ENCODE measurements at places on chromosomes 5 and 9.

DNA sequence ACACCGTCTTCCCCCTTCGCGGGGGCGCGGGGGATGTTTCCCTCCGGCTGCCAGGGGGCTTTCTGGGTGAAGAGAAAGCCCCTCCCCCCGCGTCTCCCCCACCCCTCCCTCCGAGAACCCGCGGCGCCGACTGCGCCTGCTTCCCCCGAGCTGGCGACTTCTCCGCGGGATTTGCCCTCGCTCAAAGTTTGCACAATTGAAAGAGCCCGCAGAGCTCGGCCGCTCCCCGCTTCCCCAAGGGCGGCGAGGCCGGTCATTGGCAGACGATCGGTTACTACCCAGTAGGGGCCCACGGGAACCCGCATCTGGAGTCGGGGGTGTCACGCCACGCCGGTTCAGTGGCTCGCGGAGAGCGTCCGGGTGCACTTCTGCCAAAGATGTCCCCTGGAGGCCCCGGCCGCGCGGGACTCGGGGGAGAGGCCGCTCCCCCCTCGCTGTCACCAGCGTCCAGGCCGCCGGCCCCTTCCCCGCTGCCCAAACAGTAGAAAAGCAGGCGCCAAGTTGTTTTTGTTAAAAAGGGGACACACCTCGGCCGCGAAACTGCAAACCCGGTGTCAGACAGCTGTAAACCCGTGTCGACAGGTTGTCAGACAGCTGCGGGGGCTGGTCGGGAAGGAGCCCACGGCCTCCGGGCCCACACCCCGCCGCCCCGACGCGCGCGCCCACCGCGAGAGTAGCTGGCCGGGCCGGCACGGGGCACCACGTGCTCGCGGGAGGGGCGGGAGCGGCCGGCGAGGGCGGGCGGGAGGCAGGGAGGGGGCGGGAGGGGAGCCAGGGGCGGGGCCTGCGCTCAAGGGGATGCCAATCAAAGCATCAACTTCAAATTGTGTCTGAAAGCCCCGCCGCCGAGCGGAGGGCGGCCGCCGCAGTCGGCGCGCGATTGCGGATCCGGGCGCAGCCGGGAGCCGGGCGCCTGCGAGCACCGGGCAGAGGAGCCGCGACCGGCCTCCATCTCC is at the start of gene IRX1:
TSS of gene IRX1 (plus strand) at position 827 of the 956 bp plus-strand sequence. CDS start 274 bp downstream, outside the sequence.
- no peak for DNase-seq

- no peak for DNase-seq
These were observed 301.3 kb downstream of the CSNK1G3 start for GRCh38 chr5:123813264-123813663.

- DNase-seq = no peak
These were observed 136.4 kb downstream of the C9orf50 start for GRCh38 chr9:129484352-129485000.

- no peak for DNase-seq
These were observed 6.5 kb upstream of the RICTOR start for GRCh38 chr5:39080597-39081204.

DNA sequence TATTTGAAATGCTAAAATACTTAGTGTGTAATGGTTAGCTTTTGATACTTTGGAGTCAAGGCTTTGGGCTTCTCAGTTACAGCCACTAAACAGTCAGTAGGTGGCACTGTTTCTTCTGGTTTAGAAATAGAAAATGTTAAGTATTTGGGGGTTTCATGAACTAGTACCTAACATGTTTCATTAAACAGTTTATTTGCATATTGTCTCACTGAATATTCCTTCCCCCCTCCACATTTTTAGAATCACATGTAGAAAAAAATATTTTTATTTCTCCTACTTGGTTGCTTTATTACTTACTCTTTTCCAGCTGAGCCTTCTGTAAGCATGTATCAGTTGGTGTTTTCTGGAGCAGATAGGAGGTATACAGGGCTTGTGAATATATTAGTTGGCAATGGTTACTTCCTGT is 48.0 kb downstream of the IPO11 start:
- no peak for DNase-seq

- no peak for DNase-seq
These were observed 39.2 kb downstream of the NUP188 start for GRCh38 chr9:128986671-128987070.

DNA sequence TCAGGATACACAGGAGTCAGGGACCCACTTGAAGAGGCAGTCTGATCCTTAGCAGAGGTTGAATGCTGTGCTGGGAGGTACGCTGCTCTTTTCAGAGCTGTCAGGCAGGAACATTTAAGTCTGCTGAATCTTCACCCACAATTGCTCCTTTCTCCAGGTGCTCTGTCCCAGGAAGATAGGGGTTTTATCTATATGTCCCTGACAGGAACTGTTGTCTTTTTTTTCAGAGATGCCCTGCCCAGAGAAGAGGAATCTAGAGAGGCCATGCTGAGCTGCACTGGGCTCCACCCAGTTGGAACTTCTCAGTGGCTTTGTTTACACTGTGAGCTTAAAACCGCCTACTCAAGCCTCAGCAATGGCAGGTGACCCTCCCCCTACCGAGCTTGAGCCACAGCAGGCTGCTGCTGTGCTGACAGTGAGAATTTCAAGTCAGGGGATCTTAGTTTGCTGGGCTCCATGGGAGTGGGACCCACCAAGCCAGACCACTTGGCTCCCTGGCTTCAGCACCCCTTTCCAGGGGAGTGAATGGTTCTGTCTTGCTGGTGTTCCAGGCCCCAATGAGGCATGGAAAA is 169.0 kb downstream of the FBXL17 start:
- DNase-seq = no peak

GRCh38 chr9:120396931-120397330 is 183.0 kb downstream of the CDK5RAP2 start:
- DNase-seq = no peak

DNA sequence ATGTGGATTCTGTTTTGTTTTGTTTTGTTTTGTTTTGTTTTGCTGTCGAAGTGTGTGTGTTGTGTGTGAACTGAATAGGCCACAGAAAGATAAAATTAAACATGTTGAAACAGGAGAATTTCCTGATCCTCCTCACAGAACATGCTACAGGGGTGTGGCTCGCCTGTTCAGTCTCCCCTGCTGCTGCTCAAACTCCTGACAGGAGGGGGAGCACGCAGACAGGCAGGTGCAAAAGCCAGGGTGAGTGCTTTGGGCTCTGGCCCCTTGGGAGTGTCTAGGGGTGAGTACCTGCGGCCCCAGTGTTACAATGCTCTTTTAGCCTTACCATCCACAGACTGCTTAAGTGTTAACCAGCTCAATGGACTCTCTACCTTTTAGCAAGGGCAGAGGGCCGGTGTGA is 473.5 kb downstream of the MAT2B start:
- DNase-seq = no peak

DNA sequence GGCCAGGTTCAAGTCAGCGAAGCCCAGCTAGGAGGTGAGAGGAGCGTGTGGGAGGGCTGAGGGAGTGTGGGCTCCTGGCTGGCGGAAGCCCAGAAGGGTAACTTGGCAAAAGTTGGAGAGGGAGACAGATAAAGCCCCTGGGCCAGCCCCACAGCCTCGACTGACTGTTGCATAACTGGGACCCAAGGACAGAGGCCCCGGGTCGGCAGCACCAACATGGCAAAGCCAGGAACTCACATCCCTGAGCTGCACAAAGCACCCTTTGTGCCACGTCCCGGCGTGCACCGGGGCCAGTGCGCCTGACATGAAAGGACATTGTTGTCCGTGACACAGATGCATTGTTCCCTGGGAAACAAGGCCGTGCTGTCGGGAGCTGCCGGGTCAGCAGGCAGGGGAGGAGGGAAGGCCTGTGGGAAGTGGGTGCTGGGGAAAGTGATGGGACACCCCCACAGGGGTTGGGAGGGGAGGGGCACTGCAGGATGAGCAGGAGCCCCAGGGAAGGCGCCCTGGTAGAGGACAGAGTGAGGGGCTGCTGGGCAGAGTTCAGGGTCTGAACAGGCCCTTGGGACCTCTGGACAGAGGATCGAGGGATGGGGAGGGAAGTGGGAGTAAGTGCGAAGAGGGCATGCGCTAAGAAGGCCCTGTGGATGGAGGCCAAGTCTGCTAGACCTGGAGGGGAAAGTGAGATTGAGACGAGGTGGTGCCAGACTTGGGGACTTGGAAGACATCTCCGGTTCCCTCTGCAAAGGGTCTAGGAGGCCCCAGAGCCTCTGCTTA is 13.0 kb upstream of the DPM2 start:
- no peak for DNase-seq

GRCh38 chr9:129558551-129559505 is 62.1 kb downstream of the C9orf50 start:
- DNase-seq = no peak

GRCh38 chr9:136773386-136774044 is 9.2 kb upstream of the LCN15 start:
- no peak for DNase-seq

DNA sequence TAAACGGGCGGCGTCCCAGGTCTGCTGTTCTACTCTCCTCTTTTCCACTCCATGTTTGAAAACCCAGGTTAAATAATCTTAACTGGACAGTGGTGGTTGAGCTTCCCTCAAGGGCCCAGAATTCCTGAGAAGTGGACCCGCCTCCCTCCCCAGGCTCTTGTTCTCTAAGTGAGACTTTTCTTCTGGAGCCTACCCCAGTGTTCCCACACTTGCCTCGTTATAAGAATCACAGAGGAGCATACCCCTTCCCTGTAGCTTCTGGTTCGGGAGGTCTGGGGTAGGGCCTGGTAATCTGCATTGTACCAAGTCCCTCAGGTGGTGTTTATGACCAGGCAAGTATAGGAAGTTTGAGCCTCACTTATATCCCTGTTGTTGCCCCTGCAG is 12.0 kb downstream of the PSD2 start:
- no peak for DNase-seq

- no peak for DNase-seq
These were observed 18.5 kb upstream of the SLC12A7 start for GRCh38 chr5:1130218-1130946.

- DNase-seq = no peak
These were observed 13.0 kb downstream of the SEPTIN8 start for GRCh38 chr5:132764051-132764450.

GRCh38 chr5:104526866-104527265 is 964.3 kb upstream of the NUDT12 start:
- DNase-seq = no peak

DNA sequence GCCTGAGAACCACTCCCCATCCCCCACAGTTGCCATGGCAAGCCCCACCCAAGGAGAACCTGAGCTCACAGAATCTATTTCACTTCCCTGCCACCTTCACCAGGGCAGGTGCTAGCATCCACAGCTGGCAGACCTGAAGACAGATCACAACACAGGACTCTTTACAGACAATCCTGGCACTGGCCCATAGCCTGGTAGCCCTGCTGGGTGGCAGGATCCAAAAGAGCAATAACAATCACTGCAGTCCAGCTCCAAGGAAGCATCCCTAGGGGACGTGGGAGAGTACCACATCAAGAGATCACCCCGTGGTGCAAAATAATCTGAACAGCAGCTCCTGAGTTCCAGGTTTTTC is 463.2 kb upstream of the PIK3R1 start:
- no peak for DNase-seq

GRCh38 chr9:115413766-115414382 is 295.9 kb upstream of the TNC start:
- no peak for DNase-seq

- DNase-seq = no peak
These were observed 14.3 kb upstream of the JADE2 start for GRCh38 chr5:134510970-134511795.

DNA sequence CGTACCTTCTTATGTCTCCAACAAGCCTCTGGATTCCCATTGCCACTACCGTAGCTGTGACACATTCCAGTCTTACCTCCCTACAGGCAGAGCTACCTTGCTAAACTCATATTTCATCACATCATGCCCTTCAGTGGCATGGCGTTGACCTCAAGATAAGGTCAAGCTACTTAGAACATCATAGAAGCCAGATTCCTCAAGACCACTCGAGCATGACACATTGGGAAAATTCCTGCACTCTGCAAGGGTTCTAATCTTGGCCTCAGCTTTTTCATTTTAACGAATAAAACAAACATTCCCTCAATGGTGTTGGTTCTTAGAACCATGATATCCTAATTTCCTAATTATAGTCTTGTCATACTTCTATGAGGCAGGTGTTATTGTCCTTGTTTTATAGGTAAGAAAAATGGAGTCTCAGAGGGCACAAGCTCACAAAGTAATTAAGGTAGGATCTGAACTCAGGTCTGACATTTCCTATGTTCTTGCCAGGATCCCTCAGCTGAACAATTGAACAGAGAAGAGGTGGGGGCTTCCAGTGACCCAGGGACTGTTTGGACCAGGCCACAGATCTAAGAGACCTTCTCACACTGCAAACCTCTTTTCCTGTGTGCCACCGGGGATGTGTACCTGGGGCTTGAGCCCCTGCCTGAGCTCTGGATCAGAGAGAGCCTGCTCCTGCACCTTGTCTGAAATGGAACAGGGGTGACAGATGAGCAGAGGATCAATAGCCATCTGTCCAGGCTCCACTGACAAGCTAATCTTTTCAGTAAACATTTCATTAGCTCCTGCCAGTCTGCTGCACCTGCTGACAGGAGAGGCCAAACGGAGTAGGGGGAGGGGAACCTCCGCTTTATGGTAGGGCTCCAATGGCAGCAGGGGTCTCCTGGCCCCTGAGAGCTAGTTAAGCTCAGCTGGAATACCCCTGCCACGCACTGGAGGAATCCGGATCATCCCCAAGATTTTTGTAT is 49.3 kb downstream of the ALG2 start:
- DNase-seq = no peak

DNA sequence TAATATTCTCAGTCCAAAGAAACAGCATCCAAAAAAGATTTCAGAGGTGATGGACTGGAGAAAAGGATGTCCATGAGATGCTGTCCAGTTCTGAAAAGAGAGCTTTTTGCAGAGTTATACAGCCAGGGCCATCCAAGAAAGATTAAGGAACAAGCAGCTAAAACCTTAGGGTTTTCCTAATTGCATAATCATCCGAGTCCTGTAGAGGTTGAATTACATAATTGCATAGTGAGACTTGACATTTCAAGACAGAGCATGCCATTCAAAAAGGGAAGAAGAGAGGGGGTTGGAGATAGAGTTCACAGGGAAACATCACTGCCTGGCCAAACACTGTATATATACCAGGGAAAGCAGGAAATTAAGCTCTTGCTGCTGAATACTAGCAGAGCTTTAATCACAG is 1729.2 kb upstream of the WWC1 start:
- no peak for DNase-seq

DNA sequence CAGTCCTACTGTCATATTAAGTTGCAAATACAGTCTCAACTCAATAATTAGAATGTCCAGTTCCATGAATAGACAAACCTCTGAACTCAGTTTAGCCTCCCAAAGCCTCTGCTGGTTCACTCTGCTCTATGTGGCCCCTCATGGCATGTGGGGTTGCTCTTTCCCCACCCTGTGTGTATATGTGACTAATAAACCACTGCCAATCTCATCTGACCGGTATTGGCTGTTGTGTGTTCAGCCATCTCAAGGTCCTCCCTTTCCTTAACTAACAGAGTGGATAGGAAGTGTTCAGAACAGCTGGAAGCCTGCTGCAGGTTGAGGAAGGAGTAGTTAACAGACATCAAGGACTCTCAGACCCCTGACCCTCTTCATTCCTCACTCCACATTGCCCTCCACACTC is 55.3 kb downstream of the IL33 start:
- DNase-seq = no peak

GRCh38 chr9:21689854-21690253 is 112.6 kb upstream of the MTAP start:
- DNase-seq = no peak

Data from brain pericyte (primary cell).